A673 (cell line): ENCODE measurements at places on chromosomes 12 and 14. TPM values are rescaled to one million over a fixed set of nuclear protein-coding genes. Genes with fewer than 3 reads are reported as not detected.

PIANP gene
- 0.80 and 1.7 TPM in 2 replicates for total RNA-seq

JPH4 gene
- total RNA-seq: 0.22 TPM in 1 of 2 replicates, not detected in the other

ZFHX2 gene
- 4.8 and 5.8 TPM in 2 replicates for total RNA-seq

ZC2HC1C gene
- total RNA-seq: 1.0 TPM in 2 replicates

FAR2 gene
- 9.3 and 10.7 TPM in 2 replicates for total RNA-seq

KRT2 gene
- total RNA-seq: not detected in 2 replicates

KRT75 gene
- total RNA-seq: not detected in 2 replicates

DNA sequence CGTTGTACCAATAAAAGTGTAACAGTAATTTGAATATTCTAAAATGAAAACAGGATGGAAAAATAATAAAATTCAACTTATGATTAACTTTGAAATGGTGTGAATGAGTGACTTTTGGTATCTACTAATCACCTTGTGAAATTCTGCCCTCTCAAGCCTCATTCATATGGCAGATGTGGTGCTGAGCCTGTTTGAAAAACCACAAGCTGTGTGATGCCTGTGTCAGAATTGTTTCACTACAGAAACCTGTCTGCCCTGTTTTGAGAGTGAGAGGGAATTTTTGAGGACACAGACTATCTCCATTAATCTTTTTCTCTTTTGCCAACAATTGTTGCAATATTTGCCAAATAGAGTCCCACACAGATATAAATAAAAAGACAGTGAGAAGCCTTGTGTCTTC lies 3.9 kb upstream of the RNU6-7 start:
- H3K4me3 ChIP-seq: no peak overlapping the region
- no peak overlapping the region for H3K27ac ChIP-seq
- H3K36me3 ChIP-seq: no peaks in the 10 kb centered on the region
- no peaks in the 10 kb centered on the region for H3K4me1 ChIP-seq
- H3K27me3 ChIP-seq: no peaks in the 10 kb centered on the region
- no peak for DNase-seq

GRCh38 chr12:58764100-58764953 lies 156.0 kb downstream of the LRIG3 start:
- H3K36me3 ChIP-seq: no peaks in the 10 kb centered on the region
- DNase-seq: no peak
- H3K27ac ChIP-seq: no peak overlapping the region
- no peak overlapping the region for H3K4me3 ChIP-seq
- no peaks in the 10 kb centered on the region for H3K27me3 ChIP-seq
- H3K4me1 ChIP-seq: no peaks in the 10 kb centered on the region

GRCh38 chr12:21659383-21659782 lies 1.7 kb upstream of the LDHB start:
- H3K36me3 ChIP-seq: peaks cover 10% of the 10 kb centered on the region
- peaks cover 17% of the 10 kb centered on the region for H3K4me1 ChIP-seq
- H3K27ac ChIP-seq: no peak overlapping the region
- H3K27me3 ChIP-seq: no peaks in the 10 kb centered on the region
- DNase-seq: no peak

- DNase-seq: no peak
- H3K4me1 ChIP-seq: no peaks in the 10 kb centered on the region
- no peak overlapping the region for H3K4me3 ChIP-seq
- H3K36me3 ChIP-seq: no peaks in the 10 kb centered on the region
- no peak overlapping the region for H3K27ac ChIP-seq
- H3K27me3 ChIP-seq: peaks cover 15% of the 10 kb centered on the region
These were observed 143.5 kb downstream of the RIMBP2 start for GRCh38 chr12:130572553-130572952.

GRCh38 chr12:92558806-92559205 lies 144.0 kb upstream of the PLEKHG7 start:
- H3K4me3 ChIP-seq: no peak overlapping the region
- H3K27ac ChIP-seq: no peak overlapping the region
- no peak for DNase-seq
- H3K4me1 ChIP-seq: no peaks in the 10 kb centered on the region
- no peaks in the 10 kb centered on the region for H3K27me3 ChIP-seq
- no peaks in the 10 kb centered on the region for H3K36me3 ChIP-seq

- H3K4me1 ChIP-seq: no peaks in the 10 kb centered on the region
- no peak overlapping the region for H3K4me3 ChIP-seq
- H3K27ac ChIP-seq: no peak overlapping the region
- no peak for DNase-seq
These were observed 3.3 kb upstream of the ASCL1 start for GRCh38 chr12:102954134-102954533.

- peaks cover 17% of the 10 kb centered on the region for H3K27me3 ChIP-seq
- H3K27ac ChIP-seq: no peak overlapping the region
- no peaks in the 10 kb centered on the region for H3K36me3 ChIP-seq
These were observed 145.6 kb downstream of the DYRK2 start for GRCh38 chr12:67794161-67794560.

GRCh38 chr14:75559451-75560222 lies 18.8 kb upstream of the FLVCR2 start:
- H3K4me1 ChIP-seq: no peaks in the 10 kb centered on the region
- peak; percentile 14 for DNase-seq
- no peak overlapping the region for H3K4me3 ChIP-seq
- H3K27me3 ChIP-seq: peaks cover 9% of the 10 kb centered on the region
- no peaks in the 10 kb centered on the region for H3K36me3 ChIP-seq

DNA sequence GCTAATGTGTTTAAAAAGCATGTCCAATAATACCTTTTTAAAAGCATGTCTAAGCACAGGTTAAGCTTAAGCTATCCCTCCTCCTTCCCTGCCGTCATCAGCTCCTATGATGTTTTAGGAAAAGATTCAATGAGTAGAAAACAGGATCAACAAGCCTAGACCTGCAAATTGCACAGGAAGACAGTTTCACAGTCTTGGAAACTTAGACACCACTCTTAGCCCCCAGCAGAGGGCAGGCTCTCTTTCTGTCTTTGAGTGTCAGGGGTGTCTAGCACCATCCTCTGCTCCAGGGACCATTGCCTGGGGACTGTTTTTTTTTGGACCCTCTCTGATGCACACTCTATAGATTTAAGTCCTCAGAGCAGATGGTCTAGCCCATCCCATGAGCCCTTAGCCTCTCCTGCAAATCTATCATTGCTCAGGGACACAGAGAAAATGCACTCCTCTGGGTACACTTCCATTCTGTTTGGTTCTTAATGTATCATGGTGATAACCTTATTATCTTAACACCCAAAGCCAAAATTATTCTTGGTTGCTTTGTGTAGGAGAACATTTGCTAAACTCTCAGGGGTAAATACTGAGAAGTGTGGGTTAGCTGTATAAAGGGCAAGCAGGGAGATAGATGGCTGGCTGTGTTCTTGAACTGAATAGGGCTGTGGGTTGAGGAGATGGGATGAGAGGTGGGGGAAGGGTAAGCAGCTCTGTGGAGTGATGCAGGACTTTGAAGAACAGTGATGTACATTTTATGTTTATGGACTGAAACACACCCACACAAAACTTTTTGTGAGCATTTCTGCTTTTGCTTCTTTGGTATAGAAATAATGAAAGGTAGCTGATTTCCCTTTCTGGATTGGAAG lies 259.9 kb upstream of the DDHD1 start:
- no peaks in the 10 kb centered on the region for H3K4me1 ChIP-seq
- no peak overlapping the region for H3K27ac ChIP-seq
- no peaks in the 10 kb centered on the region for H3K36me3 ChIP-seq
- no peak overlapping the region for H3K4me3 ChIP-seq
- no peaks in the 10 kb centered on the region for H3K27me3 ChIP-seq
- DNase-seq: peak; percentile 25

GRCh38 chr12:16588812-16589211 lies 17.1 kb downstream of the LMO3 start:
- no peaks in the 10 kb centered on the region for H3K27me3 ChIP-seq
- H3K36me3 ChIP-seq: no peaks in the 10 kb centered on the region
- no peak for DNase-seq
- no peak overlapping the region for H3K27ac ChIP-seq
- no peak overlapping the region for H3K4me3 ChIP-seq

DNA sequence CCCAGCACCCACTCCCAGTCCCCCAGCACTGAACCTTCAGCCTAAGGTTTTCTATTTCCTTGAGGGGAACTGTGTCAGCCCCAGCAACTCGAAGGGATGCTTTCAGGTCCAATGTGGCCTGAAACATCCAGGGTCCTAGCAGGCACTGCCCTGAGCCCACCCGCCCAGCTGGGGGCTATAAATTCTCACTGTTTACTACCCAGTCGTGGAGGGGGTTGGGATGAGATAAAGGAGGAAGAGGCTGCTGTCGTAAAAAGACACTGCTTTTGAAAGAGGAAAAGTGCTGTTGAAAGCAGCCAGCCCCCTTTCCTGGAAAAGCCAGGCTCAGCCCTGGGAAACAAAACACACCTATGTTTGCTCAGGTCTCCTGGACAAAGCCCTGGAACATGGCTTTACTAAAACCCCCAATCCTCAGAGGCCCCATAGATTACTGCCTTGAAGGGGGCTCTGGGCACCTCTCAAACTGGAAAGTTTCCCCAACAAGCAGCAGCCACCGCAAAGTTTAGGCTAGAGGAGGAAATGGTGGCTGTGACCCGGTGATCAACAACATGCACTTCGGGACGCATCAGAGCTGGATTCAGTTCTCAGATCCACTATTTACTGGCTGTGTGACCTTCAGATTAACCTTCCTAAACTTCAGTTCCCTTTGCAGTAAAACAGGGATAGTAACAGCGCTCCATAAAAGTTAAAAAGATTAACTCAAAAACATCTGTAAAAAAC lies 51.0 kb downstream of the ACTN1 start:
- no peak for DNase-seq

- no peaks in the 10 kb centered on the region for H3K4me1 ChIP-seq
- H3K36me3 ChIP-seq: no peaks in the 10 kb centered on the region
- H3K27ac ChIP-seq: no peak overlapping the region
- peaks cover 2% of the 10 kb centered on the region for H3K27me3 ChIP-seq
- DNase-seq: peak; percentile 5
- no peak overlapping the region for H3K4me3 ChIP-seq
These were observed 47.0 kb upstream of the ERGIC2 start for GRCh38 chr12:29427964-29428363.

GRCh38 chr14:22646570-22647254 lies 2.6 kb upstream of the OR6J1 start:
- H3K27me3 ChIP-seq: no peaks in the 10 kb centered on the region
- no peak overlapping the region for H3K4me3 ChIP-seq
- no peak overlapping the region for H3K27ac ChIP-seq
- H3K4me1 ChIP-seq: peaks cover 10% of the 10 kb centered on the region
- no peak for DNase-seq
